M059J (cell line): ENCODE measurements at places on chromosomes 7 and 10. TPM values are rescaled to one million over a fixed set of nuclear protein-coding genes. Genes with fewer than 3 reads are reported as not detected.

DNA sequence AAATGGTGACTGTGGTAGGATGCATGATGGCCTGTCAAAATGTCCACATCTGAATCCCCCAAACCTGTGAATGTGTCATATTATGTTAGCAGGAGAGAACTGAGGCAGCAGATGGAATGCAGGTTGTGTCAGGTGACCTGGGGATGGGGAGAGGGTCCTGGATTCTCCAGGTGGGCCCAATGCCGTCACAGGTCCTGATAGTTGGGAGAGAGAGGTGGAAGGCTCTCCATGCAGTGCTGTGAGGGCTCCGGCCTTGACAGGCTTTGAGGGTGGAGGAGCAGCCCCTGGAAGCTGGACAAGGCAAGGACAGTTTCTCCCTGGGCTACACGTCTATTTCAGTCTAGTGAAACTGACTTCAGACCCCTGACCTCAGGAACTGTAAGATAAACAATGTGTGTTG, 330.9 kb upstream of the ZNF32 start:
- DNase-seq, result no peak

DNA sequence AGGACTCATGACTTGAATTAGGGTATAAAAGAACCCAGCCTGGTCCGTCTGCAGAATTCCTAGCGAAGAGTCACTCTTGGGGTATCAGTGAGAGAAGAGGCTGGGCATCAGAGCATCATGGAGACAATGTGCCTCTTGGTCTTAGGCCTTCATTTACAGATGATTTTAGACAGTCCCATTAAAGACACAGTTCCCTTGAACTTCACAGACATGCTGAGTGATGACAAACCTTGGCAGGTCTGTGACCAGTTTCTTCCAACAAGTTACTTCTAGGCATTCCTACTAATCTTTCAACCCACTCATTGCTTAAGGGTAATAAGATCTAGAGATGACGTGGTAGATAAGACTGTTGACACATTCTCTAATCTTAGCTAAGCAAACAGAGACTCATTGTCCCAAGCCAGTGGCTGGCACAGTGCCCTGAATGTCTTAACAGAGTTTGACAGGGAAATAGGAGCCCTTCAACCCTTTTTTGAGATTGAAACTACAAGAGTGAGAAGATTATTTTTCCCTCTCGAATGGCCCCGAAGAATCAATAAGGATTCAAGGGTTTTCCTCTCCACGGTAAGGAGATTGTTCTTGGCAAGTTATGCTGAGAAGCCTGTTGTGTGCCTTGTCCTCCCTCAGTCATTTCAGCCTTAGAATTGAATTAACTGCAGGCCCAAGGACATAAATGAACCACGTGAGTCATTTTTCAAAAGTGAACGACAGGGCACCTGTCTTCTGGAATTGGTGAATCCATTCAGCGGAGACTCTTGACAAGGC, 281.1 kb downstream of the CCDC3 start:
- peak; percentile 95 for DNase-seq

Gene R3HCC1L
- total RNA-seq, result 8.9 and 14.1 TPM in 2 replicates

Gene STEAP1
- 17.3 and 30.8 TPM in 2 replicates for total RNA-seq

- DNase-seq, result no peak
These were observed 438.6 kb upstream of the MGMT start for GRCh38 chr10:129028451-129028850.

DNA sequence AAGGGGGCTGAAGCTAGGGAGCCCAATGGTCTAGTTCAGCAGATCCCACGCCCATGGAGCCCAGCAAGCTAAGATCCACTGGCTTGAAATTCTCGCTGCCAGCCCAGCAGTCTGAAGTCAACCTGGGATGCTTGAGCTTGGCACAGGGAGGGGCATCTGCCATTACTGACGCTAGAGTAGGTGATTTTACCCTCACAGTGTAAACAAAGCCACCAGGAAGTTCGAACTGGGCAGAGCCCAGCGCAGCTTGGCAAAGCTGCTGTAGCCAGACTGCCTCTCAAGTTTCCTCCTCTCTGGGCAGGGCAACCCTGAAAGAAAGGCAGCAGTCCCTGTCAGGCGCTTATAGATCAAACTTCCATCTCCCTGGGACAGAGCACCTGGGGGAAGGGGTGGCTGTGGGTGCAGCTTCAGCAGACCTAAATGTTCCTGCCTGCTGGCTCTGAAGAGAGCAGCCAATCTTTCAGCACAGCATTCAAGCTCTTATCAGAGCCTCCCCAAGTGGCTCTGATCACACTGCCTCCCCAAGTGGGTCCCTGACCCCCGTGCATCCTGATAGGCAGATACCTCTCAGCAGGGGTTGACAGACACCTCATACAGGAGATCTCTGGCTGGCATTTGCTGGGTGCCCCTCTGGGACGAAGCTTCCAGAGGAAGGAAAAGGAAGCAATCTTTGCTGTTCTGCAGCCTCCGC, 167.8 kb downstream of the CCDC71L start:
- peak; percentile 14 for DNase-seq

Gene HEPACAM2
- not detected in 2 replicates for total RNA-seq

DNA sequence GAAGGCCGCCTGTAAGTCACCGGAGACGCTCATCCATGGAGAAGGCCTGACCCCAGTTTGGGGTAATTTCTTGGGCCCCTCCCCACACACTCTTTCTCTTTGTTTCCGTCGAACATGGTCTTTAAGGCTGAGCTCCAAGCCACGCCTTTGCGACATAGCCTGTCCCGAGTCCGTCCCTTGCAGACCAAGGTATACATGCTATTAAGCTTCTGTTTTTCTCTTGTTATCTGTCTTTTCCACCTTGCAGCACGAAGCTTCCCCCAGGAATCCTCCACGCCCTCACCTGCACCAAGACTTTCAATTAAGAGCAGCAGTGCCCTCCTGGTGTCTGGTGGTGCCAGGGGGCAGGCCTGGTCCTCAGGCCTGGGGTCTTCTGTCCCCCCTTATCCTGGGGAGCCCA, 4.2 kb upstream of the FAM20C start:
- DNase-seq, result no peak

DNA sequence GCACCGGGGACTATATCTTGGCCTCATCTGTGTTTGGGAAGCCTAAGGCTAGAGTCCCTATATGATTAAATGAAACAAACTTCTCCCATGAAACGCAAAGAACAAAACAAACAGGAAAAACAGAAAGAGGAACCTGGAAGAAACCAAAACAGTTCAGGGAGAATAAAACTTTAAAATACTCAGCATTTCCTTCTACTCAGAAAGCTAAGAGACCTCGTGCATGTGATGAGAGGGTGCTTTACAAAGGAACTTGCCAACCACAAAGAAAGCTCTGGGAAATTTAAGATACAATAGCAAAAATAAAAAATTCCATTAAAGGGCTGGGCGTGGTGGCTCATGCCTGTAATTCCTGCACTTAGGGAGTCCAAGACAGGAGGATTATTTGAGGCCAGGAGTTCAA, 6.9 kb downstream of the PILRA start:
- DNase-seq, result no peak

GRCh38 chr10:51260376-51260775, 186.1 kb downstream of the PRKG1 start:
- DNase-seq, result no peak

DNA sequence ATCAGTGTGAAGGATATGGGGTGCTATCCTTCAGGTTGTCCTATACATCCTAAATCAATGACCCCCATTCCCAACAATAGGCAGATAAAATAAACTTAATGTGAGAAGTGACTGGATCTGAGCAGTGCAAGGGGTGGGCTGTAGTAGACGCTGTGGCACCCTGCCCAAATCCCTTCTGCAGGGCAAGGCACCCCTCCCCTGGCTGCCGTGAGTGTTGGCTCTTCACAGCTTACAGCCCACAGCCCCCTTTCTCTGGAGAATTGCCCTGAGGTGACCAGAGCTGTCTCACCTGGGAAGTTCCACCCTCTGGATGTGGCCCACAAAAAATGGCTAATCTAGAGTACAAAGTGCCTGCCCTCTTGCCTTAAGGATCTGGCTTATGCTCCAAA, 25.8 kb upstream of the PPIF start:
- DNase-seq, result no peak
